ENCODE measurements at places on chromosomes 13 and 19.

GRCh38 chr13:40152145-40152544, 496.7 kb downstream of the COG6 start:
- no peak for DNase-seq

DNA sequence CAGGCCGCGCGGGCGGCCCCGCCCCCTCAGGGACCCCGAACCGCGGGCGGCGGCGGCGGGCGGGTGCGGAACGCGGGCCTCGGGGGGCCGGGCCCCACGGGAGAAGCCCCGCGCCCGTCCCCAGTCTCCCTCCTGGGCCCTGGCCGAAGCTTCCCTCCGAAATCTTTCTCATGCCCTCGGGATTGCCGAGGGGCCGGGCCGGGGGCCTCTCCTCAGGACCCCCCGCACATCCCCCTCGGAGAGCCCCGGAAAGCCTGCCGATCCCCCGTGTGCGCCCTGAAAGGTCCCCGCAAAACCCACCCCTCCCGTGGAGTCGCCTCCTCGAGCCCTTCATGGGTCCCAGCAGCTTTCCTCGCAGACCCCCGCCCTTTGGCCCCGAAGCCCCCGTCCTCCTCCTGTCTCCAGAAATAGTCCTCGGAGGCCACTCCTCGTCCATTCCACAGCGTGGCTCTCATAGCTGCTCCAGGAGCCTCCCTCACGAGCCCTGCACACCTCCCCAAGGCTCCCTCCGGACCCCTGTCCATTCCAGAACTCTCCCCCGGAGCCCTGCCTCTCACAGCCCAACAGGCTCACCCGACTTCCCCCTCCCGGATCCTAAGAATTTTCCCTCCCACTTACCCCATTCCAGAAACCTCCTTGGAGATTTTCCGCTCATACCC, 555 bp downstream of the SAMD4B start:
- no peak for DNase-seq

- no peak for DNase-seq
Measured at GRCh38 chr13:110186231-110186855, 120.6 kb downstream of the COL4A1 start.

- DNase-seq = no peak
Measured at GRCh38 chr13:91097269-91097668, 250.2 kb upstream of the MIR17HG start.

DNA sequence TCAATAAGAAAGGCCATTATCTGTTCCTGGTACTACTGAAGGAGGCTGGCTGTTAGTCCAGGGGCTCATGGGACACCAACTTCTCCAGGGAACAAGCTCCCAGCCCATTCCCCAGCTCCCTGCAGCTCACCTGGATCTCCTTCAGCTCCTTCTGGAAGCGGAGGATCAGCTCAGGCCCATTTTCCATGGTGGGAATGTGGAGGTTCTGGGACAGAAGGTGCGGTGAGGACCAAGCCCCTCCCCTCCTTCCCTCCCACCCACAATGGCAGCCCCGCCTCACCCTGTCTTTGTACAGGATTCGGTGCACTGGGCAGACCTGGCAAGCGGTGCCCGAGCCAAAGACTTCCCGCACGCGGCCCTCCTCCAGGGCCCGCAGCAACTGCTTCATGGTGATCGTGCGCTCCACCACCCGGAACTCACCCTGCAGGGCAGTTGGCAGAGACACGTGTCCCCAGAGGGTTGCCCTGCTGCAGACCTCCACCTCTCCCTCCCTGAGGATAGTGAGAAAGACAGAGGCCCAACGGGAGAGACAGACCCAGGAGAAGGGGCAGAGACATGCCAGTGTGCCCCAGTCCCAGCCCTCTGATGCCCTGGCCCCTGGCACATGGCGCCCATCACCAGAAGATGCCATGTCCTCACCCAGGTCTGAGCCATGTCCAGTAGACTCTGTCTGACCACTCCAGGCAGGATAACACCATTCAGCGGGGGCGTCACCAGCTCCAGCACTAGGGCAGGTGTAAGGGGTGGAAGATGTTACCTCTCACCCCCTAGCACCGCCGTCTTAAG, 14.3 kb downstream of the BCAT2 start:
- no peak for DNase-seq

- DNase-seq = no peak
Measured at GRCh38 chr13:68023838-68024581, 793.9 kb upstream of the PCDH9 start.

DNA sequence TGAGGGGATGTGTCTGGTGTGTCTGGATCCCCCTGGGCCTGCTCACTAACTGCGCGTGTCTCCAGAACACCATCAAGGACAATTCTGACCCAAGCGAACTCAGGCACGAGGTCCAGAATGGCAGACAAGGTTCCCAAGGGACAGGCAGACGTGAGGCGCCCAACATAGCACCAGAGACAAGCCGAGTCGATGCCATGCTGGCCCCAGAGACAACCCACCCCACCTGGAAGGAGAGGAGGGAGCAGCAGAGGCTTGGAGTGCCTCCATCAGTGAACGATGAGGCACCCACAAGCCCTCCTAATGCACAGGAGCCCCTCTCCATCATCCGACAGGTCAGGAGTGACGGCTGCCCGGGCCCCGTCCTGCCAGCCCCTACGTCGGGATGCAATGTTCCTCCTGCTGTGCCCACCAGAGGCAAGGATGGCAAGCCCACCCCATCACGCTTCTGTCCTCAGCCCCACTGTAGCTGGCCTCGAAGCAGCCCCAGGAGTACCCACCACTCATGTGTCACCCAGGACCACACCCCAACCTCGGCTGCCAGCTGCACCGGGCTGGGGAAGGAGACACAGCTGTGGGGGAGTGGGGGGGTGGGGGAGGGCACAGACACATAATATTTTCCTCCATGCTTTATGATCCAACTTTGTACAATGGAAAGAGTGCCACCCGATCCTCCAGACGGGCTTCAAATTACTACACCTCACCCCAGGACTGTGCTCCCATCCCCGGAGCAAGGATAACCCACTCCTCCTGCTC, 11.8 kb downstream of the AP3D1 start:
- no peak for DNase-seq

DNA sequence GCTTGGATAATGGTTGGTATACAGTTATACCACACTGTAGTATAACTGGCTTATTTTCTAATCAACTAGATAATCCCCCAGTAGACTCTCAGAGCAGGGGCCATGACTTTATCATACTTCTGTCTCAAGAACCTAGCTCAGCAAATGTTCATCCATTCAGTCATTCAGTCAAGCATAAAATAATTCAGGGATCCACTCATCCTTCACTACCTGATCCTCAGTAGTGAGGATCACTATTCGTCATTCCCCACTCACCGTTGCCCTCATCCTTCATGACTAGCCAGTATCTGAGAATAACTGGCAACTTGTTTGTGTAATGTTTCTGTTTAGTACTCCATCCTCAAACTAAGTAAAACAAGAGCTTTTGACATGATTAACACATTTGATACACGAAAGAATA, 77.6 kb downstream of the TSC22D1 start:
- DNase-seq = no peak

DNA sequence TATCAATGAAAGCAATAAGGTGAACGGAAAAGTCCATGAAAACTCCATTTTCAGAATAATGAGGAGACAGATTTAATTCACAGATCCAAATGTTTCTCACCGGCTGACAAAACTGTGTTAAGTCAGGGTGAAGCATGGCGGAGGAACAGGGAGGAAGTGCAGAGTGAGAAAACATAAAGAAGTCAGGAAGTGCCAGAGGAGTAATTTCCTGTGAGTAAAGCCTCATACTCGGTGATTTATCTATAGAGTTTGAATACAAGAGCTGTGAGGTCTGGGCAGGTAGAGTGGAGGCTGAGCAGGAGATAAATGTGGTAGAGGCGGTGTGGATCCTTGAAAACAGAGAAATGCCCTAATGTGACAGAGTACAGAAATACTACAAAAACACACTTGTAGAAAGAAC, 11.4 kb downstream of the CARD8 start:
- DNase-seq = no peak

DNA sequence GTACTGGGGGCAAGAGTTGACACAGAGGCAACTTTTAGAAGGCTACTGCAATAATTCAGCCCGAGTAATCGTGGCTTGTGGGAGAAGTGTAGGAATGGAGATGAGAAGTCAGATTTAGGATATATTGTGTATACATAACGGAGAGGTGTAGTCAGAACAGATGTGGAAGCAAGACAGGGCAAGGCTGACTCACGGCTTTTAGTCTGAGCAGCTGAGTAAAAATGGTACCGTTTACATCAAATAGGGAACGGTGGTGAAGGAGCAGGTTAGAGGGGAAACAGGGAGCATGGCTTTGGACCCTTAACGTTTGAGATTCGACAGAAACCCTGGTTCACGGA, 796 bp upstream of the LSM14A start:
- no peak for DNase-seq

DNA sequence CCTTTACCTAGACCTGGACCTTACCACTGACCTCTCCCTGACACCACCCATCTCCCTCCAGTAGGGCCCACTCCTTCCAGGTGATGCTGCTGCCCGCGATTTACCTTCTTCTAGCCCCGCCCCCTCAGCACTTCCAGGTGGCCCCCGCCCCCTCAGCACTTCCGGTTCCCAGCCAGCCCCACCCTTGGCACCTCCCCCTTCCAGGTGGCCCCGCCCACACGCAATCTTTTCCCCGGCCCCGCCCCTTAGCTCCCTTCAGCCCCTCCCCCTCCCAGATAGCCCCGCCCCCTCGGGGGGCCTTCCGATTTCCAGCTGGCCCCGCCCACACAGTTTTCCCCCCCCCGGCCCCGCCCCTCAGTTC, 586 bp downstream of the LIG1 start:
- peak; percentile 28 for DNase-seq

GRCh38 chr13:111462221-111462764, 141.9 kb downstream of the TEX29 start:
- no peak for DNase-seq

DNA sequence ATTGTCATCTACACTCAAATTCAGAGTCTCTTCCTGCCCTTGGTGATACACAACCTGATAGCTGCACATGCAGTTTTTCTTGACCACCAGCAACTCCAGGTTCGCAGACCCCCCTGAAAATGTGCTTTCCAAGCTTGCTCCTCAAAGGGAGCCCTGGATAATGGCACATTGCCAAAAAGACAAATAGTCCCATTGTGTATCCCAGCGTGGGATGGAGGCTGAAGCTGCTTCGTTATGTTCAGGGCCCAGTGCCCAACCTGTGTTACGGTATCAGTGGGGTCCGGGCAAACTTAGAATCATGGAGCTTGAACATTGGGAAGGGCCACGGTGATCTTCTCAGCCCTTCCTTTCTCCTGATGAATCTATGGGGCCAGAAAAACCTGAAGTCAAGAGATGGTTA, 173.0 kb downstream of the TEX29 start:
- no peak for DNase-seq

DNA sequence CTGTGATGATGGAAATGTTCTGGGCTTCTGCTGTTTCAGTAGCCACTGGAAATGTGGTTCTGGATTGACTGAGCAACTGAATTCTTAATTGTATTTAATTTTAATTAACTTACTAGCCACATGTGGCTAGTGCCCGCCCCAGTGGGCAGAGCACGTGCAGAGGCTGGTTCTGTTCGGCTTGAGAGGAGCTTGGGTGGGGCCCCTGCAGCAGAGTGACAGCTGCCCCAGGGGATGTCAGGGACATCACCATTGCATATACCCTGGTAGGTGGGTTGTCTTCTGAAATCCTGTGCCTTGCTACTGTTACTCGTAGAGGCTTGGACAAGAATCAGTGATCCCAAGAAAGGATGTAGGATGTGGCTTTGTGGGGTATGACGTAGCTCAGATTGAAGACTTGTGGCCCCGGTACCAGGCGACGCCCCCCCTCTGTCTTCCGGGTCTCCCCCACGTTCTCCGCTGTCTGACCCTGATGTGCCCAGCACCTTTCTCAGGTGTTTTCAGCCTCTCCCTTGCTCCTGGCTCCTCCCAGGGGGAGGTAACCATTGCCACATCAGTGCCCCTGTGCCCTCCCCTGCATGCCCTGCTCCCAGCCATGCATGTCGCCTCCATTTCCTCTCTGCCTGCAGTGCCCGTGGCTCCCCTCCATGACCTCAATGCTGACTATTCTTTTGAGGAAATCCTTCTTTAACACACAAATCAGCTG, 102.6 kb upstream of the RNF113B start:
- no peak for DNase-seq

GRCh38 chr19:34402074-34402600, 2.1 kb upstream of the PDCD2L start:
- DNase-seq = no peak

- DNase-seq = peak; percentile 52
Measured at GRCh38 chr19:42281827-42282762, 13.0 kb downstream of the CIC start.

DNA sequence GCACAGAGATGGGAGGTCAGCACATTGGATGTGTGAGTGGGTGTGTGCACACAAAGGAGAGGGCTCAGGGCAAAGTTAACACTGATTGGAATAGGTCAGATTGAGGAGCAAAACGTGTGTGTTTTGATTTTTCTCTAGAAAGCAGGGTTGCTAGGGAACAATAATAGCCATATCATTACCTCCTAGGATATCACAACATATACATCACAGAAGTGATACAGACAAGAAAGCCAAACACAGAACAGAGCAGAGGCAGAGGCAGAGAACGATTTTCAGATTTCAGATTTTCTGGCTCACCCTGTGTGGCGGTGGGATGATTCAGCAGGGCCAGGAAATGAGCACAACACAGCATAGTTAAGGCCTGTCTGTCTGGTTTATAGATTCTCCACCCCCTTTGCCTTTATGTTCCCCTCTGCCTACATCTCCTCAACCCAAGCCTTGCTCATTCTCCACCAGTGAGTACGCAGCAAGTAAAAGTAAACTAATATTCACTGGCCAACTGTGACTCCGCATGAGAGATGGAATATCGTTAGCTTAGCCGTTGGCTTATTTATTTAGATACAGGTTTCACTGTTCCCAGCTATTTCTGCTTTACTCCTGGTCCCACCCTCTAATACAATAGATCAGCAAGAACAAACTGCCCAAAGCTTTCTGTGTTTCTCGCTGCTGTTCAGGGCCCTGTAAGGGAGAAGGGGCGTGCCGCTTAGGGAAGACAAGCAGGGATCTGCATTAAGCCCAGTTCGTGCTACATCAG, 182.7 kb upstream of the TSC22D1 start:
- no peak for DNase-seq

- no peak for DNase-seq
Measured at GRCh38 chr19:21655540-21656126, 111.7 kb downstream of the ZNF100 start.

- DNase-seq = no peak
Measured at GRCh38 chr19:49132974-49133609, 13.7 kb downstream of the PPFIA3 start.

DNA sequence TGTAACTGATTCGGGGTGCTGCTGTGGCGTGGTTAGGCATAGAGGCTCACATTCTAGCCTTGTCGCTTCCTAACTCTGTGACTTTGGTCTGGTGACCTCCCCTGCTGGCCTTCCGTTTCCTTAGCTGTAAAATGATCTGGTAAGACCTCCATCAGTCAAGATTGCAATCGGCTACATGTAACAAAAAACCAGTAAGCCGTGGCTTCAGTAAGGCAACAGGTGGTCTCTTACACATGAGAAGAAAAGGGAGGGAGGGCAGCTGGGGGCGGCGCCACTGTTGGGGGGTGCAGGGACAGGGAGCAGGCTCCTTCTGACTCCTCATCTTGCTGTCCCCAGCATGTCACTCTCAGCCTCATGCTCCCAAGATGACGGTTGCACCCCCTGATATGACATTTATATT, 148.0 kb downstream of the SIPA1L3 start:
- no peak for DNase-seq

GRCh38 chr13:96544957-96545356, 449.3 kb downstream of the OXGR1 start:
- DNase-seq = no peak
